ENCODE measurements at places on chromosomes 11 and 22.
A peak's percentile ranks its signal among the peaks of the same experiment; 100 is the strongest.

DNA sequence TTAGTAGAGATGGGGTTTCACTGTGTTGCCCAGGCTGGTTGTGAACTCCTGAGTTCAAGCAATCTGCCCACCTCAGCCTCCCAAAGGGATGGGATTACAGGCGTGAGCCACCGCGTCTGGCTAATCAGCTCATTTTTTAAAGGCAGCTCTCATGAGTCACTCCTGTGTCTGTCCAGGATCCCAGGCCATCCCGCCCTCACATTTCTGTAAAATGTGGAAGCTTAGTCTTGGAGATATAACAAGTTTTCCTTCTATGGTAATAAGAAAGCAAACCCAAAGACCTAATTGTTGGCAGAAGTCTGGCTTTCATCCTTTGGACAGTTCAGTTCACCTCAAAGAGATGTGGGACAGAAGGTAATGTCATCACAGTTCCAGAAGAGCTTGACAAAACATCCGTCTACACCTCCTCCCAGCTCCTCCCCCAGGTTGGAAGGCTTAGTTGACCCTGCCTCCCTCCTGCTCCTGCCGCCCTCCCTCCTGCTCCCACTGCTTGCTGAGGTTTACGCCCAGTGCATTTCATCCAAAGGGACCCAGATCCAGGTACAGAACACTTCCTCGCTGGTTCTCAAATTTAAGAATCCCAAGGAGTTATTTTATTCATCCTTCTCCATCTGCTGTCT is 6.4 kb downstream of the DRD2 start:
- no peak for DNase-seq

GRCh38 chr11:72379384-72380131 is 54.8 kb downstream of the CLPB start:
- DNase-seq, result no peak

- DNase-seq, result no peak
Measured at GRCh38 chr11:91802475-91802874, 422.1 kb upstream of the FAT3 start.

DNA sequence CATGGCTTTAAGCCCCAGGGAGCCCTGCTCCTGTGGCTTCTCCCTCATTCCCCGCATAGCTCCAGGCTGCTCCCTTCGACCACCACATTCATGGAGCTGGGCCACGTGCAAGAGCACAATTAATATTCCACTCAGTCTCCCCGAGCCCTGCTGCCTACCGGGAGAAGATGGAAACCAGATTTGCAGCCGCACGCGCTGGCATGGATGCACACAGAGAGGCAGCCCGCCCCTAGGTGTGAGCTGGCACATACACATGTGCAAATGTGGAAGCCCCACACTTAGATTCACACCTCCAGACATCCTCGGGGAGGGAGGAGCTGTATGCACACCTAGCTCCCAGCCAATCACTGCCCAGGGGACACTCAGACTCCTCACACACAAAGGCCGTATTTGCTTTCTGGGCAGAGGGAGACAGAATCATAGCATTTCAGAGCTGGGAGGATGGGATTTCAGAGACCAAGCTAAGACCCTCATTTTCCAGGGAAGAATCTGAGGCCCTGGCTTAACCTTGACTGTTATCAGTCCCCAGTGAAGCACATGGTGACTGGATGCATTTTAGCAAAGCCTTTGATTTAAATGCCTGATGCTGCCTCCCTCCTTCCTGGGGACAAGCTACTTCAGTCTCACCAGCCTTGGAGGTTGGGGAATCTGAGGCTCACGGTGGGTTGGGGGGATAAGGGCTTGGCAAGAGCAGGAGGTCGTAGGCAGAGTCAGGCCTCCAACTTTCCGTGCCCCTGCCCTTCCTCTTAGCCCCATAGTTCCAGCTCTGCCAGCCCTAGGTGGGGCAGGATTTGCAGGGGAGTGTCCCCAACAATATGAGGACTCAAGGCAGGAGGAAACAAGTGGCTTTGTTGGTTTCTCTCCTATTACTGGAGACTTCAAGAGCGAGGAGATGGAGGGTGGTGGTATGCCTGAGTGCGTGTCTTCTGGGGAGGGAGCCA is 5.3 kb upstream of the CREB3L1 start:
- DNase-seq, result no peak

DNA sequence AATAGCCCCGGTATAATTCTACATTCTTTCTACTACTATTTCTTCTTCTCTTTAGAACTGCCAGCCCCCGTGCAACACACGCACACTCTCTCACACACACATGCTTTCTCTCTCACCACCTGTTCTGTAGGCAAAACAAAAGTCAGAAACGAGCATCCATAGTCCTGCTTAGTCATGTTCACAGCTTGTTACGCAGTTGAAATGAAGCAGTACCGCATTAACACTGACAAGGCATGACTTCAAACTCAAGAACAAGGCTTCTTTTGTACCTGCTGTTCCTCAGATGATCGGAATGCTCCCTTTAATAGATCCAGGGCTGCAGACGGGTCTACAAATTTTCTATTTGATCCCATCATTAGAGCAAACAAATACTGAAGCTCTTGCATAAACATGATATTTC is 42.2 kb downstream of the USP28 start:
- no peak for DNase-seq

DNA sequence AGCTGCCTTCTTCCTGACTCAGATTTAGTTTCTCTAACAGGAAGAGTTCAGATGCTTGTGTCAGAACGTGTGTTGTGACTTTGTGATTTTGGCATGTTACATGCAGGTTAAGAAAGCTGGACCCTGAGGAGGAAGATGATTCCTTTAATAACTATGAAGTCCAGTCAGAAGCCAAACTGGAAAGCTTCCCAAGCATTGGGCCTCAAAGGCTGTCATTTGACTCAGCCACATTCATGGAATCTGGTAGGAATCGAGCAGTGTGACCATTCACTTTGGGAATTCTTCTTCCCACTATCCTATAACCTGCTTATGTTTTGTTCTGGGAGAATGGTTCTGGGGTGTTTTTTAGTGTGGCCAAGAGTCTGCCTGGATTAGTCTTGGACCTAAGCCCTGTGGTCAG is 48.0 kb downstream of the CABIN1 start:
- peak; percentile 81 for DNase-seq

GRCh38 chr22:37549704-37550059 is 10.6 kb upstream of the CDC42EP1 start:
- DNase-seq, result no peak

Data from HS-27A (cell line).